ENCODE measurements at places on chromosomes 4 and X.

GRCh38 chr4:2902126-2902525 lies 58.5 kb downstream of the ADD1 start:
- no peak for DNase-seq

- no peak for DNase-seq
These were observed 24.6 kb upstream of the GPR50 start for GRCh38 chrX:151151665-151152267.

DNA sequence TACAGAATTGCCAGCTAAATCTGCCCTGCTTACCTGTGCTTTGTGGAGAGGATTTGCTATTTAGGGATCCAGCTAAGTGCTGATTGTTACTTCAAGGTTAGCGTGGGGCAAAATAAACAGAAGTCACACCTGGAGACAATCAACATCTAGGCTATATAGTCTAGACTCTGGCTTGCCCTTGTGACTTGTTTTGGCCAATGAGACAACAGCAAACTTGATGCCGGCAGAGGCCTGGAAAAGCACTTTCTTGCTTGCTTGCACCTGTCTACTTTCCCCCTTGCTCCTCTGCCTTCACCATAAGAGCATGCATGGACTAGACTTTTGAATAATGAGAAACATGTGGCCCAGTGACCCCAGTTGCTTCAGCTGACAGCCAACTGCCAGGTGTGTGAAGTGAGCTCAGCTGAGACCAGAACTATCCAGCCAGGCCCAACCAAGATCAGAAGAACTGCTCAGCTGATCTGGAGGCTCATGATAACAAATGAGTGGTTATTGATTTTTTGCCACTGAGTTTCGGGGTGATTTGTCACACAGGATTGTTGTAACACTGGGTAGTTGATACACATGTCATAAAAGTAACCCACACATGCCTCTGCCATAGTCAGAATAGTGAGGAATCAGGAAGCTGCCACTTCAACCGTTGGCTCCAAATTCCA lies 164.4 kb downstream of the RBMX2 start:
- no peak for DNase-seq

- no peak for DNase-seq
These were observed 119.9 kb downstream of the FBXW7 start for GRCh38 chr4:152415980-152416379.

- DNase-seq = no peak
These were observed 140.0 kb upstream of the BCOR start for GRCh38 chrX:40237731-40238178.

- no peak for DNase-seq
These were observed 194.0 kb upstream of the TTC29 start for GRCh38 chr4:147139455-147140198.

DNA sequence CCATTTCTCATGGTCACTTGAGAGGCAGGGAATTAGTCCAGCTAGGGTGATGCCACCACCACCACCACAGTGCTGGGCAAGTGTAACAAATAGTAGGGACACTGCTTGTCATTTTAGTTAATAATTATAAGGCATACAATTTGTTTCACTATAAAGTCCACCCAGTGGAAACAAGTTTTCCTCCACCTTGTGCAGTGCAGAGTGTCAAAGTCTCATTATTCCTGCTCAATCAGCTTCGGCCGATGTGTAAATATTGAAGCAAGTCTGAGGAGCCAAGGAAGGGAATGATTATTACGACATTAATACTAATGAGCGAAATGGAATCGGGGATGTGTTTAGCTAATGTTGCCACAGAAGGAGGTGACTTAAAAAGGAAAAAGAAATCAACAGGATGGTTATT lies 340.4 kb downstream of the NKX6-1 start:
- no peak for DNase-seq

- DNase-seq = no peak
These were observed 783.5 kb downstream of the STPG2 start for GRCh38 chr4:97359826-97360225.

- no peak for DNase-seq
These were observed 633.7 kb upstream of the HTR2C start for GRCh38 chrX:113950081-113950678.

- no peak for DNase-seq
These were observed 25.2 kb upstream of the SORCS2 start for GRCh38 chr4:7166981-7167700.

- DNase-seq = no peak
These were observed 482 bp downstream of the GSTCD start for GRCh38 chr4:105709081-105709450.

- no peak for DNase-seq
These were observed 2522.1 kb downstream of the ARAP2 start for GRCh38 chr4:33722254-33722653.

- DNase-seq = no peak
These were observed 28.3 kb downstream of the DOCK11 start for GRCh38 chrX:118523920-118524319.

DNA sequence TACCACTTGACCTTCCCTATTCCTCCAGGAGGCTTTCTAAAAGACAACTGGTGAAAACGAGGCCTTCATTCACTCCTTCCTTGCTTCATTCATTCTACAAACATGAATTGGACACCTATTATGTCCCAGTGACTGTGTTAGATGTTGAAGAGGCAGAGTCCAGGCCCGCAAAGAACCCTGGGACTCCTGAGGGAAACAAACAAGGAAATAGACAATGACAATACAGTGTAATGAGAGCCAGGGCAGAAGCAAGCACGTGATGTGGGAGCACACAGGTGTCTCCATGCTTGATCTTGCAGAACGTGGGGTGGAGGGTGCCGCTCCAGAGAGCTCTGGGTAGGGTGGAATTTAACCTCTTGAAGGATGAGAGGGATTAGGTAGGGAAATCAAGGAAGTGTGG lies 137.6 kb upstream of the KLF3 start:
- DNase-seq = no peak

- DNase-seq = no peak
These were observed 115.4 kb upstream of the NUDT6 start for GRCh38 chr4:123037804-123038203.

GRCh38 chrX:29090811-29091210 lies 503.6 kb downstream of the IL1RAPL1 start:
- DNase-seq = no peak

DNA sequence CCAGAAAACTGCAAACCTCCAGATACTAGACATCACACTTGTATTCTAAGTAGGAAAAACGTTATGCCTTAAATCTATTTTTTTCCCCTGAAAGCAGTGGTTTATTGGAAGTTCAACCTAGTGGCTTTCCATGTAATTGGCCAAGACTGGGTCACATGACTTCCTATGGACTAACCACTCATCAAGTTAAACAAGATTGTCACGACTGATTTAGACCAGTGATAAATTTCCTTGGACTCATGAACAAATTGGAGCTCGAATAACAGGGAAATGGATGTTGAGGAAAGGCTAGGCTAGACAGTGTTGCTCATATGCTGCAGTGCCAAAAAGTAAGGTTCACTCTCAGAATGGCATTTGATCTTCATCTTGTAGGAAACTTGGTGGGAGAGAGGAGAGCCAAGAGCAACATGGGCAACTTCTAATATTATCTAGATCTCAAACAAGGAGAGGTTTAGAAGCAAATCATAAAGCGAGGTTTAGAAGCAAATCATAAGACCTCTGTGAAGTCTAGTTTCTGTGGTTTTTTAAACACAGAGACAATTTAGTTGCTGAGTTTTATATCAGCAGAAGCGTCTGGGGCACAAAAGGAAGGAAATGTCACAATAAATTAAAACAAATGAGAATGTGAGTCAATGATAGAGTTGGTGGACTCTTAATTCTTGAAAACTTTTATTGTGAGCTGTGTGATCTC lies 165.6 kb upstream of the BOD1L1 start:
- no peak for DNase-seq

DNA sequence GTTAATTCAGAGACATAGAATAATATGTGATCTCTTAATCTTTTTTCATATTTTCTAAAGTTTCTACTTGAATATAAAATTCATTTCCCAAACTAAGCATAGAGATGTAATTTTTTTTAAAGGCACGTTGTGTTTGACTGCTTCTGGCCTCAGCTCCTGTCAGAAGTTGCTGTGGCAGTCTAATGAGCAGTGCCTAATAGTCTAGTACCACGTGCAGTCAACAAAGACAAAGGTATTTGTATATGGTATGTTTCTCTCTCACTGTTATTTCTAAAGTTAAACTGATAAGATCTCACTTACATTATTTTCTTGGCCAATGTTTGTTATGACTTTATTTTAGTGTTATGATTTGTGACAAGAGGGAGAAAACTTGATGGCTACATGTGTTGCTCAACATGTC lies 48.6 kb upstream of the MCUB start:
- no peak for DNase-seq

DNA sequence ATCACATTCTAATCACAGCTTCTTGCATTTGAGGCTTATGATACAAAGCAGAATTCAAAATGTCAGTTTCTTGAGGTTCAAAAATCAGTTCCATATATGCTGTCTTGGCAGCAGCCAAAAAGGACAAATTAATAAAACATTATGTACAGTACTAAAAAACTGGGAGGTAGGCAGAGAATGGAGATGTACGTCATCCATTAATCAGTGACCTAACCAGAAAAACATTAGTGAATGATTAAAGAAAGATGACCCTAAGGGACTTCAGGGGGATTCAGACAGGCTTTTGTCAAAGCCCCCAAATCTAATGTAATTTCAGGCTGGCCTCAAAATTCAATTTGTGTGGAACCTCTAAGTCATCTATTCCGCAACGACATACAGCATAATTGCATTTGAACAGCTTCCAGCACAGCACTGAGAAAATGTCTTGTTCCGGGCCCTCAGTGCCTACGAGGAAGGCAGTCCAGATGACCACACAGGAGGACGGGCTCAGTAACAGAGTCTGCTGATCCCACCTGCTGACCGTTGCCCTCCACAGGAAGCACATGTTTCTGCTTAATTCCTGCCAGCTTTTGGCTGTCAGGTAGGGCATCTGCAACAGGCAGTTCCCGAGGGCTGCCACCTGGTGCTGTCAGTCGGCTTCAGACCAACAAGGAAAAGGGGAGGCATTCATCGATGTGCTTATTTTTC lies 83.8 kb upstream of the HHIP start:
- no peak for DNase-seq

DNA sequence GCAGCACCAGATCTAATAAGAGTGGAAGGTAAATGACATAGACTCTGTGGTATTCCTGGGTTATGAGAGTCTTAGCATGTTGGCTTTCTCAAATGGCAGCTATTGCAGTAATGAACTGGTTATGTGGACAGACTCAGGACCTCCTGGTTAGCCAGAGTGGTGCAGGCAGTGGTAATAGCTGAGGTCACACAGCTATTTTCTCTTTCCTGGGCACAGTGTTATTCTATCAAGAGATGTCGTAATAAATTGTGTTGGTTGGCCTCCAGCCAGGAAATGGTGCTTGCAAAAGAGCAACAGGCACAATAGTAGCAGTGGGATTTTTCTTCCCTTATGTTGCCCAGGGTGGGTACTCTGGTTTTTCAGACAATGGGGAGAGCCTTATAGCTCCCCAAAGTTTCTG lies 279.2 kb upstream of the FGF16 start:
- DNase-seq = no peak

DNA sequence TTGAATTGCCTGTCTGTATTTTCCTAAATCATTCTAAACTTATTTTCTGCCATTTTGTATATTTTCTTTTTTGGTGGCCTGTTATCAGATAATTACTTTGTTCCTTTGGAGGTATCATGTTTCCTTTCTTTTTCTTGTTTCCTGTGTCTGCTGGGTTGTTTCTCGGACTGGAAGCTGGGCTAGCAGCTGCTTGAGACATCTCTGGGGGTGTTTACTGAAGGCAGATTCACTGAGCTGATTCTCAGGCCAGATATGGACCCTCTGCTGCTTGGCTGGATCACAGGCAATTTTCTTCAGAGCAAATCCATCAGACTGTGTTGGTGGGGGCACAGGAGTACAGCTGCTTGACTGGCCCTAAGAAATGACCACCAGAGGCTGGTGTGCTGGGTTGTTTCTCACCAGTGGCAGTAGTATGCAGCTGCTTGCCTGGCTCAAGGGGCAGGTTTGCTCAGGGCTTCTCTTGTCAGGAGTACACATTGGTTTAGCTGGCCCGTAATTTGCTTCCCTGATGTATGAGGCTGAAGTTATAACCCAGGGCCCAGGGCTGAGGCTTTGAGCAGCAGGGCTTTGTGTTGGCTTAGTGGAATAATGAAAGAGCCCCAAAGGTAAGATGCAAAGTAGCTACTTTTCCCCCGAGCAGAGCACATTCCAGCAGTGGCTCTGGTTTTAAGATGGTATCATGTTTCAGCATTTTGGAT lies 680.6 kb downstream of the TECRL start:
- no peak for DNase-seq

DNA sequence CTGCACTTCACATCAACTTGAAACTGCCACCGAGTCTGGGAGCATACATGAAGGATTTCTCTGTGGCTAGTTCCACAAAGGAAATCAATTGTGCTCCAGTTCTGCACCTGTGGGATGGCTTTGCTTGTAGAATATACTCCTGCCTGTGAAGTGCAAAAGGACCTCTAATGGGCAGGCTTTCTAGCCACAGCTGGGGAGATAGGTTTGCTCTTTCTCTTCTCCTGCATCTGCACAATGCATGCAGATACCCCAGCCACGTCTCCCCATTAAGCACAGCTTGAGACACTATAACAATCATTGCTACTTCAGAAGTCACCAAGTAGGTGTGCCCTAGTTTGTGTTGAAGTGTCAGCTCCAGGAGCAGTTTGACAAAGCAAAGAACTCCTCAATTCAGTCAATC lies 364.6 kb downstream of the ZIC3 start:
- DNase-seq = no peak

DNA sequence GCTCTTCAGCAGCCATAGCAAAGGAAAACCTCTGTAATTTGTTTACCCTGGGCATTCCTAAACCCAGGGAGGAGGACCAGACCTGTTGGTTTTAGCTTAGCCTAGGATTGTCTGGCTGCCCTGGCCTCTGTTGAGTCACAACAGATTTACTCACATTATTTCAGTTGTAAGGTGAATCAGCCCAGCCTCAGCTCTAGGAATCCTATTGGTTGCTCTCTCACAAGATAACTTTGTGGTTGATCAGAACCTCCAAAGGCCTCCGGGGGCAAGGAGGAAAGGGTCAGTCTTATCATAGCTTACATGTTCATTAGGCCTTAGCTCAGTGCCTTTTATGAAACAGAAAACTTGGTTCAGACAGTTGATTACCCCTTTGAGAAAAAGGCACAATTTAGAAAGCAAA lies 41.0 kb downstream of the PDK3 start:
- no peak for DNase-seq
